ENCODE measurements at places on chromosomes 7 and 10.

- DNase-seq = no peak
Measured at GRCh38 chr7:115271332-115272235, 349.7 kb downstream of the MDFIC start.

- DNase-seq = no peak
Measured at GRCh38 chr10:71185209-71185608, 27.2 kb upstream of the UNC5B start.

DNA sequence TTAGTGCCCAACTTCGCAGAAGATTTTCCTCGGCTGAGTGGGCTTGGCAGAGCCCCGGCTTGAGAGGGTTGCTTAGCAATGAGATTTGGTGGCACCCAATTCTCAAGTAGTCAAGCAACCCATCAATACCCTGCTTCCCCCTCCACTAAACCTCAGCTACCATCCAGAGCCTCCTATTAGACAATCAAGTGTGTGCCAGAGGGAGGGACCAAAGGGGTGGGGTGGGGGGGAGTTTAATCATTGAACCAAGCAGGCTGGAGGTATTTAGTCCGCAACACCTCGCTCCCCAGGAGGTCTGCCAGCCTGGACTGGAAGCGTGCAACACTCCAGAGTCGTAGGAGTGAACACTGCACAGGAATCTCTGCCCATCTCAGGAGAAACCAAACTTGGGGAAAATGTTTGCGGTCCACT lies at the start of gene HKDC1:
Gene HKDC1 (plus strand): TSS at position 292 of the 411 bp plus-strand sequence. CDS start 104 bp downstream, at position 396.
- no peak for DNase-seq

- no peak for DNase-seq
Measured at GRCh38 chr7:44891791-44892190, 6.5 kb upstream of the PURB start.

GRCh38 chr7:154911862-154912455 lies 91.0 kb downstream of the PAXIP1 start:
- no peak for DNase-seq

- DNase-seq = no peak
Measured at GRCh38 chr10:77643795-77644468, 6.3 kb upstream of the KCNMA1 start.

GRCh38 chr10:92156874-92157773 lies 133.8 kb downstream of the CPEB3 start:
- DNase-seq = no peak

DNA sequence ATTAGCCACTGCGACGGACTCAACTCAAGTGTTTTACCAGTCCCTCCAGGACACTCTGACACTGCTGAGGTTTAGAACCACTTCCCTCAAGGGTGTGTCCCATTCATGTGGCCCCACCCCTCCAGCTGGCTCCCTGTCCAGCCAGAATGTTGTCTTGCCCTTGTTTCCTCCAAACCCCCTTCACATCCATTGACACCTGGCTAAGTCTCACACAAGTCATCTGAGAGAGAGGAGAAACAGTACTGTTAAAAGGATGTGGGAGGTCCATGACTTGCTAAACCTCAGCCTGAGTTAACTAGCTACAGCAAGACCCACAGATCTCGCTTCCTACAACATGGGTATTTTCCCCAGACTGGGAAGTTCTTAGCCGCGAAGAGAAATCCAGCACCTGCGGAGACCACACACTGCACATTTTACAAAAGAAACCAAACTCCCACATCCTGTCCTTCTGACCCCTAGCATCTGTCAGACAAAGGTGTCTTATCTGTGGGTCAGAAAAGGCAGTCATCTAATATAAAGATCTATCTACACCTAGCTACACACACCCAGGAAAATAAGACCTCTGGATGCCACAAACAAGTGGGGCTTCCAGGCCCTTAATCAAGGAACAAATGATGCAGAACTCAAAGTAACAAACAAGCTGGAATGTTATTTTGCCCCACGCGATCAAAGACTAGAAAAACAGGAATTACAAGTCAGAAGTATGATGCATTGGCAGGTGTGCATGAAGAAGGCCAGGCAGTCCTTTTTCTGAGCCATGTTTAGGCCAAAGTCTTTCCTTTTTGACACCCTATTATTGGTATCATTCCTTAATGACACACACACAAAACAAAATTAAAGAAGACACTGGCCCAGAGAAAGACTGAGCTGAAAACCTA lies 13.9 kb downstream of the OSBPL3 start:
- DNase-seq = no peak

GRCh38 chr10:88989824-88990383 lies 694 bp upstream of the FAS start:
- DNase-seq = no peak

- no peak for DNase-seq
Measured at GRCh38 chr7:23383225-23383624, 84.1 kb downstream of the MALSU1 start.

DNA sequence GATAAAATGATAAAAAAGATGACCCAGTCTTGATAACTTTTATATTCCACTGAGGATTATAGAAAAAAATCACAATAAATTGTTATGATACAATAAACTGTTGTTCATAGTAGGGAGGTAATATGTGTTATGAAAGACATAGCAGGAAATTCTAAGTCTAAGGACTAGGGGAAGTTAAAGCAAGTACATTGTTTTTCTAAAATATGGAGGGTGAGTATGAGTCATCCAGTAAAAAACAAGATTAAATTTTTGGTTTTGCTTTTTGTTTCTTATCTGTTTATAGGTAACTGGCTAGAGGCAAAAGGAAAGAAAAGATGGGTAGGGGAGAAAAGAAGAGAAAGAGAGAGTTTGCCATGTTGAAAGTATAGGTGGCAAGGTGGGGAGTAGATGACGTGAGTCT lies 188.4 kb downstream of the POLR1F start:
- DNase-seq = no peak

GRCh38 chr7:70696201-70696754 lies 435.7 kb upstream of the GALNT17 start:
- no peak for DNase-seq

Measured in activated CD8-positive, alpha-beta memory T cell treated with anti-CD3 and anti-CD28 coated beads for 1 hour (primary cell).